ENCODE measurements at places on chromosomes 2 and 18.
A peak's percentile ranks its signal among the peaks of the same experiment; 100 is the strongest.

DNA sequence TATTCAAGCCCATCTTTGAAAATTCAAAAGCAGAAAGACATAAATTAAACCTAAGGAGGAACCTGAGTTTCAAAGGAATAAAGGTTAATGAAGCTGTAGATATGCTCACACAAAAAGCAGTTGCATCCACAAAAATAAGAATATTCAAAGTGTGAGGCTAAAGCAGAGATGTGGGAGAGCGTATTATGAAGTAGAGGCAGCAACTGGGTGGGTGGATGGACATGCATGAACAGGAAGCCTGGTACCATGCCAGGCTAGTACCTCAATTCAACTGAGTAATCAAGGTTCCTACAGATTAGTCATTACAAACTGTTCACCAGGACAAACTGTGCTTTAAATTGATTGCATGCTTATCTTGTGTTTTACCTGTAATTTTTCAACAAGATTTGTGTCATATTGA is 330.0 kb upstream of the PKDCC start:
- DNase-seq = peak; percentile 29

- DNase-seq = no peak
Observed at GRCh38 chr2:236117861-236118269, 50.3 kb downstream of the GBX2 start.

DNA sequence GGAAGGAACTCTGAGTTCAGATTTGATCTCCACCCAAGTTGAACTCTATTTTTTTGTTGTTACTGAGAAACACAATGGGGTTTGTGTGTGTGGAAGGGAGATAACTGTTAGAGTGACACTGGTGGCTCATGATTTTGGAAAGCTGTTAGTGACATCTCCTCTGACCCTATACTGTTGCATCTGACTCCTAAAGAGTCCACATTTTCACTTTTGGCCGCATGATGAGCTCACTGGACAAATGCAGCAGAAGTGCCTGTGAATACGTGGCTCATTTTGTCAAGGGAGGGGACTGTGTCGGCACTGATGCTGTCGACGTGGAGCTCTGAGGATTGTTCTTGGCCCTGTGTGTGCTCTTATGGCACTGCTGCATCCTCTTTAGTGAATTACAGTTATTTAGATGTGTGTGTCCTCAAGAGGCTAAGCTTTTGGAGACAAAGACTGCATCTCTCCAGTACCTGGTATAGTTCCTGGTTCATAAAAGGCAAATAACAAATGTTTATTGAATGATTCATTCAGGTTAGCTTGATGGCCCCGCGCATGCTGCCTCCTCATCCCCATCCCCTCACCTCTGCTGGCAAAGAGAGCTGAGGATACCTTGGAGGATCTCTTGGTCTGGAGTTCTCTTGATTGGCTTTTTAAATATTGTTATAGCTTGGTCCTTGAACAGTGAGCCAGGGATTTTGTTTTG is 135.4 kb downstream of the PHLPP1 start:
- DNase-seq = no peak

GRCh38 chr2:218397820-218398436 is 1.7 kb upstream of the CTDSP1 start:
- peak; percentile 85 for DNase-seq

DNA sequence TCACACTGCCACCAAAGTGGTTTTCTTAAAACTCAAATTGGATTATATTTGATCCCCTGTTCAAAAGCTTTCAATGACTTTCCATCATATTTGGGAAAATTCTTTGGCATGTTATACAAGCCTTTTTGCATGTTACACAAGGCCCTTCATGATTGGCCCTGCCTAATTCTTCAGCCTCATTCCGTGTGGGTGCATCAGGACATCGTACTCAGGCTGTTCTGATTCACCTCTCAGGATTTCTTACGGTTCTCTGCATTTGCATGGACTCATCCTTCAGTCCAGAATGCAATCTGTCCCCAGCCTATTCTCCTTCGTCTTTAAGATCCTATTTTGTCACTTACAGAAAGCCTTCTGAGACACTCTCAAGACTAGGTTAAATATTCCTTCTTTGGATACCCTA is 107.8 kb downstream of the LYPD1 start:
- no peak for DNase-seq

GRCh38 chr2:133414486-133415209 is 153.6 kb downstream of the NCKAP5 start:
- no peak for DNase-seq

GRCh38 chr2:29115797-29116781 is 874 bp downstream of the CLIP4 start:
- DNase-seq = peak; percentile 59

- no peak for DNase-seq
Observed at GRCh38 chr2:240958366-240959213, 39.8 kb upstream of the SNED1 start.

DNA sequence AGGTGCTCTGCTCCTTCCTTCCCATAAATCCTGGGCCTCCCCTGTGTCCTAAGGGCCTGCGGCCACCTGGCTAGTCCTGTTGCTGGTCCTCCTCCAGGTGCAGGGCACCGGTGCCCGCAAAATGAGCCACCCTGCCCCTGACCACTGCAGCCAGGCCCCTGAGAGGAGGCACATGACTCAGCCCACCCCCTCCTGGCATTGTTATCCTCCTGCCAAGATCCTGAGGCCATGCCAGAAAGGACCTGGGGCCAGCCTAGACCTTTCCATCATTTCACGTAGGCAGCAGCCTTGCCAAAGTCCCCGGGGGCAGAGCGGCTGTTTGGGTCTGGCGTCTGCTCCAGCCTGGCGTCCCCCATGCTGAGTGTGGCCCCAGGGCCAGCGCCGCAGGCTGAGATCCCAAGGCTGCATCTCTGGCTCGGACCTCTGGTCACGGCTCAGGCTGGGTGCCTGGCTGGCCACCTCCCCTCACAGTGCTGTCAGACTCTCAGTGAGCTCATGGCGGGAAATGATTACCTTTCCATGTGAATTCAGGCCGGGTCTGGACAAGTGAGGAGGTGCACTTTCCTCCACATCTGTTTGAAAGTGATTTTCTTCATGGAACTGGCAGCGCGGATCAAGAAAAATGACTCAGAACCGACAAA is 81.0 kb downstream of the NDUFA10 start:
- DNase-seq = no peak

GRCh38 chr2:237184919-237185552 is 99.3 kb downstream of the COPS8 start:
- DNase-seq = no peak

- DNase-seq = no peak
Observed at GRCh38 chr18:58401191-58401590, 227.7 kb downstream of the ALPK2 start.

Data from Daoy (cell line).